Fibroblast of the aortic adventitia (primary cell): ENCODE measurements at places on chromosomes 5 and 9. TPM values are rescaled to one million over a fixed set of nuclear protein-coding genes. Genes with fewer than 3 reads are reported as not detected.
A peak's percentile ranks its signal among the peaks of the same experiment; 100 is the strongest.

SIGMAR1 gene
- 71.3 and 97.8 TPM in 2 replicates for total RNA-seq

SCGB3A1 gene
- total RNA-seq = not detected in 2 replicates

PCDHGA2 gene
- 2.5 and 3.9 TPM in 2 replicates for total RNA-seq

TXN gene
- 316 and 708 TPM in 2 replicates for total RNA-seq

ZNF462 gene
- total RNA-seq = 9.1 and 30.0 TPM in 2 replicates

LYSMD3 gene
- total RNA-seq = 8.2 and 25.8 TPM in 2 replicates

DNA sequence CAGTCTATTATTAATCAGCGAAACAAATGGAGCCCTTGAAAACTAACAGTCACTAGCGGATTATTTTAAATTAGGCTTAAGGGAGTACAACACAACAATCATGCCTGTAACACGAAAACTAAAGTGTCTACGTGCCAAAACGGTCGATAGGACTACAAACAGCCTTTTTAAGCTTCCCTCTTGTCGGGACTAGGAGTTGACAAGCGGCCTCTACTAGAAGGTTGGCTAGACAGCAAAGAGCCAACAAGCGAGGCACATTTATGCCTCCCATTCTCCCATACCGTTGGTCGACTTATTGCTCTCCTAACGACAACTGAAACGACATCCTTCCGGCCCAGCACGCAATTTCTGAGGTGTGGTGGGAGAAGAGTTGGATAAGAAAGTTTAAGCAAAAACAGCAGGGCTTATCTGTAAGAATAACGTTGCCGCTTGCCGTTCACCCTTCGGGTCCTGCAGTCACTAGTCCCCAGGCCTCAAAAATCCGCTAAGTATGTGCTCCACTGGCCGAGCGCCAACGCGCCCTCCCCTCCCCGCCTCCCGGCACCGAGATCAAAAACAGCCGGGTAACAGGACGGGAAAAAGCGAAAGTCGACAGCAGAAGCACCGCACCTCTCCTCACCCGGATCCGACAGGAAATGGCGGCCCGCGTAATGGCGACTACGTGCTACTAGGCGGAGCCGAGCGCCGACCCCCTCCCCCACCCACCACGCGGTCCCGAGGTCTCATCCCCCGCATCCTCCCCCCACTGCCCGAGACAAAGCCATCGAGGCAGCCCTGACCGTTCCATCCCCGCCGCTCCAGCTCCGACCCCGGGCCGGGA lies 813 bp downstream of the HNRNPK start:
- peak; percentile 75 for DNase-seq

DNA sequence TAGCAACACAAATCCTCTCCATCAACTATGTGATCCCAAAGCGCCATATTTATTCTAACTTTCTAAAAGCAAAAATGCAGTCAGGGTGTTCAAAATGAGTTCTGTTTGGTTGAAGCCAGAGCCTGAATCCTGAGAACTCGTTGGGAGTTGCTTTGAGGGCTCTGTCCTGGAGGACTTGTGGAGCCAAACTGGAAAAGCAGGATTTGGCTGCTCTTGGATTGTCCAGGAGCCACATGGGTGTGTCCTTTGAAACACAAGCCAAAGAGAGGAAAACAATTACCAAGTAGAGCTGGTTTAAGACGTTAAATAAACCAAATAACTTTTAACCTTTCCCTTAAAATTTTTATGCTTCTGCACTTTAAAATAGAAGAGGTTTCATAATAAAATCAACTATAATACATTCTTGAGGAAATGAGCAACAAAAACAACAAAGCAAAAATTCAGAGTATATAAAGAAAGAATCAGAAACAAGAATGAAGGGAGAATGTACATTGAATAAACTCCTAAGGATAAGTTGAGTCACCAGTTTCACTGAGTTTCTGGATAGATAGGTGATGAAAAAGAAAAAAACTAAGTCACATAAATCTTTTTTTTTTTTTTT lies 13.5 kb downstream of the C5orf46 start:
- peak; percentile 78 for DNase-seq

DNA sequence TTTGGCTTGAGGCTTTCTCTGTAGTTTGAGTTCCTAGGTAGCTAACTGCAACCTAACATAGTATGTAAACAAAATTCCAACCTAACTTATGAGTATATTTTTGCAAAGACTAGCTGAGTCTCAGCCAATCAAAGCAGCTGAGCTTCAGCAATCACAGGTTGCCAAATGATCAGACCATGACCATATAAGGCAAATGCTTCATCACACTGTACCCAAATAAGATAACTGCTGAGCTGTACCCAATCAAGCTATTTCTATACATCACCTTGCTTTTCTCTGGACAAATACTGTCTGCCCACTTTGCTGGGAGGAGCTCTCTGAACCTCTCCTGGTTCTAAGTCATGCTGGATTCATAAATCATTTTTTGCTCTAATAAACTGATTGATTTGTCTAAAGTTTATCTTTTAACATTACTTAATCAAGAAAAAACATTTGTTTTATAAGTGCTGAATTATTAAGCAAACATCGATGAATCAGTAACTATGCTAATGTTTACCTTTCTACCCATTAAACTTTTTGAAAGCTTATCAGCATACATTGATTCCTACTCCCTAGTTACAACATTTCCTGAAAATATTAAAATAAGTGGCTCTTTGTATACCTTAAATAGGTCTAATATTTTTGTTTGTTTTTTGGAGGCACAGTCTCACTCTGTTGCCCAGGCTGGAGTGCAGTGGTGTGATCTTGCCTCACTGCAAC lies 129.7 kb upstream of the PCA3 start:
- DNase-seq = peak; percentile 76

DNA sequence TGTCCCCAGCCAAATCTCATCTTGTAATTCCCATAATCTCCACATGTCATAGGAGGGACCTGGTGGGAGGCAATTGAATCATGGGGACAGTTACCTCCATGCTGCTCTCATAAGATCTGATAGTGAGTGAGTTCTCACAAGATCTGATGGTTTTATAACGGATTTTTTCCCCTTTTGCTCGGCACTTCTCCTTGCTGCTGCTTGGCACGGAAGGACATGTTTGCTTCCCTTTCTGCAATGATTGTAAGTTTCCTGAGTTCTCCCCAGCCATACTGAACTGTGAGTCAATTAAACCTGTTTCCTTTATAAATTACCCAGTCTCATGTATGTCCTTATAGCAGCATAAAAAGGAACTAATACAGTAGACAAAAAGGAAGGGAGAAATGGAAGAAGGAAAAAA lies 76.7 kb upstream of the CCNG1 start:
- no peak for DNase-seq

DNA sequence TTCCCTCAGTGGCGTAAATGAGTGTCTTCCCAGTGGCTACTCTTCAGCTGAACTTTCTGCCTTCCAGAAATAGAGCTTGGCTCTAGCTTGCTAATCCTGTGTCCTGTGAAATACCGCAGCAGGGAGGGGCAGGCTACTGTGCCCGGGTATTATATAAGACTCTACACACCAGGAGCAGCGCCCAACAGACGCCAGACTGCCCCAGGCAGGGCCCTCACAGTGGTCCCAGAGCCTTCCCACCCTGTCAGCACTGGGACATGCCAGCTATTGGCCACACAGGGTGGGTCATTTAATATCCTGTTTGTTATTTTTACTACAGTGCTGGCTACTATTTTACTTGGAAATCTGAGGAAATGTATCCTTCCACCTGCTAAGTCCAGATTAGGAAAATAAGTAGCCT lies 121.0 kb downstream of the FEM1C start:
- DNase-seq = peak; percentile 64

DNA sequence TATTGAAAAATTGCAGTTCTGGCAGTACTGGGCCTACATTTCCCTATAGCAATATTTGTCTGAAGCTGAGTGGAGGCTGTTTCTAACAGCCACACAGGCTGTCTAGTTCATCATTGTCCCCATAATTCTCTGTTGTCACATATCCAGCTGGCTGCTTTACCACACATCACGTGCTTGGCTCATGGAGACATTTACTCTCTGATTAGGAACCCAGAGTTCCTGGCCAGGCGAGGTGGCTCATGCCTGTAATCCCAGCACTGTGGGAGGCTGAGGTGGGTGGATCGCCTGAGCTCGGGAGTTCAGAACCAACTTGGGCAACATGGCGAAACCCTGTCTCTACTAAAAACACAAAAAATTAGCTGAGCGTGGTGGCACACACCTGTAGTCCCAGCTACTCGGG lies 81.4 kb downstream of the PGM5 start:
- DNase-seq = no peak

GRCh38 chr5:115531380-115531779 lies 13.2 kb downstream of the FEM1C start:
- no peak for DNase-seq

DNA sequence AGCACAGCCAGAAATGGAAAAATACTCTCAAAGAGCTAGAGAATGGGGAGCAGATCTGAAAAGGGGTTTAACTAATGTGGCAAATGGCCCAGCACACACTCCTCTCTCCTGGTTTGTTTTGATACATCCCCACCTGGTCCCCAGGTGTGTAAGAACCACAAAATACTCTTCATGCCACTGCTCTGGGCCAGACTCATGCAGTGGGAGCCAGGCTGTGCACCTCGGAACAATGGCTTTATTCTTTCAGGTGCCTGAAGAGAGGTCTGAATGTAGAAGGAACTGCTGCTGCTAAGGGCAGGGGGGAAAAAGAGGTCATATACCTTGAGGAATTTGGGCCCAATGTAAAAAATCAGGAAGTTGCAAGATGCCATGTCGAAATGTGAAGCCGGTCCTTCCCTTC lies 123.9 kb upstream of the ADAMTSL1 start:
- DNase-seq = no peak

DNA sequence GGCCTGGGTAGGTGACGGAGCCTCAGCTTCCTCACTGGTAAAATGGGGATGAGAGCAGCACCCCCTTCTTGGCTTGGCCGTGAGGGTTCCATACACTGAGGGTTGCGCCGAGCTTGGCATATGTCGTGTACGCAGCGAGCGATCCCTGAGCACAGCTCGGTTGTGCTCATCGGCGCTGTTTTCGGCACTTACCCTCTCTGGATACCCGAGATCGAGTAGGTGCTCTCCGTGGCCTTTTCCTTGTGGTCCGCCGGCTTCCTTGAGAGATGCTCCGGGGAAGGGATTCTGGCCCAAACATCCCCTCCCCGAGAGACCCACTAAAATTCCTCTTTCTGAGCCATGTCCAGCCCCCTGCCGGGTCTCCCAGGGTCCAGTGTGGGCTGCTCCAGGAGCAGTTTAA lies 40.0 kb upstream of the HMCN2 start:
- no peak for DNase-seq

DNA sequence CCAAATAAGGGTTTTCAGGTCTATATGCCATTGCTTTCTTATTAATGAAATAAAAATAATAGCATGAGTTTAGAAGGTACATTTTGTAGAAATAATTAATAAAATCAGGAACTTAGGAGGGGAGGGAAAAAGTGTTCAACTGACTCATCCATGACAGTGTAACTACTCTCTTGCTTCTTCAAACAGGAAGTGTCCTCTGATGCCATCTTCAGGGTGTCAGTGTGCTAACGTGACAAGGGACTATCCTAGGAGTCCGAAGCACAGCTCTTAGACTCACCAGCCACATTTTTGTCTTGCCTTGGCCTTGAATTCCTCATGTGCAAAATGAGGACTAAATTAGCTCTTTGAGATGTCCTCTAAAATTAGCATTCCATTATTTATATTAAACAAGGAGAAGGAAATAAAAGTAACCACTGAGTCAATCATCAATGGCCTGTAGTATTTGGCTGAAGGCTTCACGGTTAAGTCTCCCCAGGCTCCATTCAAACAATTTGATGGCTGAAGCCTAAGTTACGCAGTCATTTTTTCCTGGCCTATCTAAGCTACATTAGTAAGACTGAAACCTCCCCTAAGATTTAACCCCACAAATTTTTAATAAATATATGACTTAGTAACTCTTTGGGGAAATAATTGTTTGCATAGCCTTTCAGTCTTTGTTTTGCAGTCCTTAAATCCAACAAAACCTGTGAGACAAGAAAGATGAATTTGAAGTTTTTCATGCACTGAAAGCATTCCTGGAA lies 151.1 kb downstream of the ARL15 start:
- no peak for DNase-seq

DNA sequence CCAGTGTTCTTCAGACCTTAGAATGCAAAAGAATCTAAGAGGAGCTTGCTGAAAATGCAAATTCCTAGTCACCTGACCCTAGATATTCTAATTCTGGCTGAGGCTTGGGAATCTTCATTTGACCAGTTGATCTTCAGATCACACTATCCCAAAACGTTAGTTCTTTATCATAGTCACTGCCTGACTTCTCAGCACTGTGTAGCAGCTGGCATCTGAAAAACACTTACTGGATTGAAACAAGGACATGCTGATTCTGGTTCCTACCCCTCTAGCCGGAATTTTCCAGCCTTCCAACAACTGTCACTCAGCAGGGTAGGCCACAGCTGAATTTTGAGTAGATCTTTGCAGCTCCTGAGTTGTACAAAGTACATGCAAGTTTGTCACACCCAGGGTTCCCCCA lies 72.2 kb downstream of the EBF1 start:
- no peak for DNase-seq

- DNase-seq = no peak
These were observed 8.4 kb downstream of the TRAF1 start for GRCh38 chr9:120917929-120918762.

GRCh38 chr9:135661816-135662560 lies 1.1 kb upstream of the LCN9 start:
- DNase-seq = no peak

DNA sequence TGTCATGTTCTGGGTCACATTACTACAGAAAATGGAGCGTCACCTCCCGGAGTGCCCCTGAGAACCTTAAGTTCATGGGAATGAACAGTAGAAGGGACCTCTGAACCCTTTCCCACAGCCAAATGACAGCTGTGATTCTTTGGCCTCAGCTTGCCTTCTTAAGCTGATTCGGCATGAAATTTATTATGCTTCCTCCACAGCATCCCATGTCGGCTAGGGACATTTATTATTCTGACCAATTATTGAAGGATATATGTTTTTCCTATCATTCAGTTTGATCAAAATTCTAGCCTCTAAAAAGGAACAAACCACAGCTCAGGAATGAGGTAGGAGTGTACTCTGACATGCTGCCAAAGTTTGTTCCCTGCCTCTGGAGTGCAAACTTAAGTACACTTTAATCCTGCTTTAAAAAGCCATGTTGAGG lies 440.6 kb downstream of the CETN3 start:
- DNase-seq = peak; percentile 45
